ENCODE measurements at places on chromosomes 7 and 10.

DNA sequence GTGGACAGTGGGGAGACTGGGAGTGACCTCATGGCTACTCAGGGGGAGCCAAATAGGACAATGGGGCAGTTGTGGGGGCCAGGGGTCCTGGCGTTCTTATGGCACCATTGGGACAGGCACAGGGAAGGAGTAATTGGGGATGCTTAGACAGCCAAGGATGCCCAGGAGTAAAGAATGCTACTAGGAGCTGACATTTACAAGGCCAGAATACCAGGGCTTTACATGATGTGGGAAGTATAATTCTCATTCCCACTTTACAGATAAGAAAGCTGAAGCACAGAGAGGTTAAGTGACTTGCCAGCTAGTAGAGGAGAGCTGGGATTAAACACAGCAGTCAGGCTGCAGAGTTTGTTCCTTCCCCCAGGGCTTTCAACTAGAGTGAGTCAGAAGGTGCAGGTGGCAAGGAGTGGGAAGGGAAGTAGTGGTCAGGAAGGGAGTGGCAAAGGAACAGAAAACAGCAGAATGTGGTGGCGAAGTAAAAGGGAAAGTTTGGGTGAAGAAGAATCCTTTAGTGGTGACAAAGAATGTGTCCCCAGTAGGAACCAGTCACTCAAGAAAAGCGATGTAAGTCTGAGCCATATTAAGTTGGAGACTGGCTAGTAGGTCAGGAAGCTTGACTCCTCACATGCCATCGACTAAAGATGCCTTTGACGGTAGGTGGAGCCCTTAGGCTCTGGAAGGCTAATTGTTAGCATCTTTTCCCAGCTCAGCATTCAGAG lies 32.8 kb downstream of the CPVL start:
- peak; percentile 24 for DNase-seq

DNA sequence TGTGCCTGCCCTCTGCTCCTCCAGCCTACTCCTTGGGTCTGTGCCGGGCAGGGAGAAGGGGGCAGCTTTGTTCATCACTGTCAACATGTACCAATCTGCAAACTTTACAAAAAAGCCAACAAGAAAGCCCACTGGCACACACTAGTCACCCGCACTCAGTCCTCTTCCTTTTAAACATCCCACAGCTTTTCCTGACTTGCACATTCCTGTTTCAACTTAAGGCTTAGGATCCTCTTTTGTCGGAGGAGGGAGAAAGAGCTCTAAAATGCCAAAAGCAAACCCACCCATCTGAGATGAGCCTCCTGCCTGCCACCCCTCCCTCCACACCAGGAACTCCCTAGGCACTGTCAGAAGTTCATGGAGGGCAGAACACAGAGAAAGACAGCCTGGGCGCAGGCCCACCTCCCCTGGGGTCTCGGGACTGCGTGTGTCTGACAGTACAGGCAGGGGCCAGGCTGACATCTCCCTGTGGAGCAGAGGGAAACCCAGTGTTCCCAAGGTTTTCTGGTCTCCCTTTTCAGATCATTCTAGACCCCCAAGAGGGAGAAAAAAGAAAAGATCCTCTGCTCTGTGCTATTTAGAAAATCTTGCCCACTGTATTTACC lies 5.4 kb downstream of the PDIA4 start:
- DNase-seq: no peak

DNA sequence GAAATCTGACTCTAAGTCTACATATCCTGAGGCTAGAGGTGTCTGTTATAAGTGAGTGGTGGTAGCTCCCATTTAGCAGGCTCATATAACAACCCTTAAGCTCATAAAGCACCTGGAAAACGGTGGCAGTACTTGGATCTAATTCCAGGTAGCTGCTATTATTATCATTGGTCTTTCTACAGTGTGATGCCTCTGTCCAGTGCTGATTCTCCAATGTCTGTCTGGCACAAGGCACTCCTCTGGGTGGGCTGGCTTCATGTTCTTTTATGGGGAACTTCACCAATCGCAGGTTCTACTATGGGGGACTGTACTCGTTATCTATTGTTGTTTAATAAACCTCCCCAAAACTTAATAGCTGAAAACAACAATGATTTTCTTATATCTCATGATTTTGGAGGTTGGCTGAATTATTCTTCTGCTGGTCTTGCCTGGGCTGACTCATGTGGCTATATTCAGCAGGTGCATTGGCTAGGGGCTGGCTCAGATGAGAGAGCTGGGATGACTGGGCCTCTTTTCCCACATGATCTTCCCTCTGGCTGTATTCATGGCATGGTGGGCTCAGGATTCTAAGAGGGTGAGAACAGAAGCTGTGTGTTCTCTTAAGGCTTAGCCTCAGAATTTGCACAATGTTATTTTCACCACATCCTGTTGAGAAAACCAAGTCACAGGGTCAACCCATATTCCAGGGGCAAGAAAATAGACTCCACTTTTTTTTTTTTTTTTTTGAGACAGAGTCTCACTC lies 93.0 kb upstream of the PCGF5 start:
- no peak for DNase-seq

DNA sequence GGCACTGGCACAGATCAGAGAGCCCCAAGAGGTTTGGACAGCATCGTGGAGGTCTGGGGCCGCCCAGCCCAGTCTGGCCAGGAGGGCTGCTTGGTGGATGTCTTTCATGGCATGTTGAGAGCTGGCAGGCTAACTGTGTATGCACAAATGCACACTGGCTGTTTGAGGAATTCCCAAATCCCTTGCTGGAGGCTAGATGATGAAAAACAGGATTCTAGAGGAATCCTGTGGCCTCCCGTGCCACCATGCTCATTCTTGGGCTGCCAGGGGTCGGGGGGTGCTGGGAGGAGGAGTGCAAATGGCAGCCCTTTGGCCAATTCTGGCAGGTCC lies 26.5 kb downstream of the LEP start:
- DNase-seq: no peak

DNA sequence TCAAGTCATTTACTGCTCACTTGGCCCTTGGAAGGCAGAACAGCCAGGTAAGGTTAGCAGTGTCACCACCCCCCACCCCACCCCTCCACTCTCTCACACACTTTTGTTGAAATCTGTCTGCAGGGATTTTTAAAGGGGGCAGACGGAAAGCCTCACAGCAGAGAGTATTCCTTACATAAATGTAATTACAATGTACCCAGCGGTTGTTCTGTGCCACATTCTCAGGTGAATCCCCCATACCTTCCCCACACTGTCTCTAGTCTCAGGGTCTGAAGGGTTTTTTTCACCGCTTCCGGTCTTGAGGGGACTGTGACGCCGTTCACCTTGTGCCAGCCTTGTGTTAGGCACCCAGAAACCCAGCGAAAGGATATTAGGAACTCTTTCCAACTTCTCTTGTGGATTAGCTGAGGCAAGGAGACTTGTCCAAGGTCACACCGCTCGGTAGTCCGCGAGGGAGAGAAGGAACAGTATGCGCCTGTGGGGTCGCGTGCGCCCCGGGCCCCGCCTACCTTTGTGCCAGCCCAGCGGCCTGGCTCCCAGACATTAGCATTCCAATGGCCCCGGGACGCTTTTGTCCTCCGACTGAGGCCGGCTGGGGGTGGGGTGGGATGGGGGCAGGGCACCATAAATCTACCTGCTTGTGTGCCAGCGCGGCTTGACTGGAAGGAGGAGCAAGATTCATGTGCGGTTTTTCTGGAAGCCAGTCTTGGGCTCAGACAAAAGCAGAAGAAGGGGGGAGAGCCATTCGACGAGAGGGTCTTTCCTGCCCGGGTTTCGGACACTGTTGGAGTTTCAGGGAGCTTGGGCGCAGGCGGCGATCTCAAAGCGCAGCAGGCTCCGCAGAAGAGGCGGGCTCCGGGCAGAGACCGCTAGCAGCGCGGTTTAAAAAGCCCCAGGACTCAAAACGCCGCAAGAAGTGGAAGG lies 4.5 kb downstream of the NEUROG3 start:
- DNase-seq: no peak

- DNase-seq: no peak
Measured at GRCh38 chr10:15325243-15325943, 45.7 kb downstream of the FAM171A1 start.

GRCh38 chr7:20310963-20311742 lies 19.5 kb upstream of the ITGB8 start:
- DNase-seq: peak; percentile 25

- peak; percentile 24 for DNase-seq
Measured at GRCh38 chr7:74026903-74027682, 880 bp upstream of the ELN start.

DNA sequence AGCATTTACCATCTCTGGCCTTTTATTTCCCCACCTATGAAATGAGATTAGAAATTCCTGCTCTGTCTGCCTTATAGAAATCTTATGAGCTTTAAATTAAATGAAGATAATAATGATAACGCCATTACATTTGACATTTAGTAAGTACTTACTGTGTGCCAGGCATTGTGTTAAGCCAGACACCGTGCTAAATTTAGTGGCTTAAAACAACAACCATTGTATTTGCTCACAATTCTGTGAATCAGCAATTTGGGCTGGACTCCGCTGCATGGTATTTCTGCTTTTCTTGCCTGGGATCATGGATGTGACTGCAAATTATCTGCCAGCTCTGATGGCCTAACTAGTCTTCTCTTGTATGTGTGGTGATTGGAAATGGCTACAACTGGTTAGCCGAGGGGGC lies 56.4 kb upstream of the CCDC6 start:
- no peak for DNase-seq

DNA sequence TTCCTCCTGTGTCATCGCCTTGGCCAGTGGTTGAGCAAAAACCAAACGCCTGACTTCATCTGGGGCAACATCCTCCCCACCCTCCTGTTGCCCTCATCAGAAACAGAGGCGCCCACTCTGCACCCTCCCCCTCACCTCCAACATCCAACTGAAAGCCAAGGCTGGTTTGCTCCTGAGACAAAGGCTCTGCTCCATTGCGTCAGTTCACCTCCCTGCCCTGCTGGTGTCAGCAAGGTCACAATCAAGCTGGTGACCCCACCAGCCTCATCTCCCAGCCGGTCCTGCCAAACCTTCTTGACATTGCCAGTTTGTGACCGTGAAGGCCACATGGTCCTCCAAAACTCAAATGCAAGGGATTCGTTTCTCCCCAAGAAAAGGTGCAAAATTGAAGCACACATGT lies 131.7 kb upstream of the ADAM12 start:
- DNase-seq: no peak

DNA sequence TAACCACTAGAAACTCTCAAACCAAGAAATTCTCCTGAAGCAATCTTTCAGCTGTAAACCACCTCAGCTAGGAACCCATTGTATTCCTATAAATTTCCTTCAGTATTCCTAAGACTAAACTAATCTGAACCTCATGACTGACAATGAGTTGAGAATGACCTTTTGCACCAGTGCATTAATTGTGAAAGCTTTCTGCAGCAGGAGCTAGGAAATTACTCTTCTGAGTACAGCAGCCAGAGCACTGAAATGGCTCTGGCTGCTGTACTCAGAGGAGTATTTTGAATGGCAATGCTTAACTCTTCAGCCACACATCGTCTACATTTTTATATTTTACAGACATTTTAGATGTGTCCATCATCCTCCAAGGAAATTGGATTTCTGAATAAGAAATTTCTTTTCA lies 109.7 kb downstream of the PCDH15 start:
- DNase-seq: no peak

DNA sequence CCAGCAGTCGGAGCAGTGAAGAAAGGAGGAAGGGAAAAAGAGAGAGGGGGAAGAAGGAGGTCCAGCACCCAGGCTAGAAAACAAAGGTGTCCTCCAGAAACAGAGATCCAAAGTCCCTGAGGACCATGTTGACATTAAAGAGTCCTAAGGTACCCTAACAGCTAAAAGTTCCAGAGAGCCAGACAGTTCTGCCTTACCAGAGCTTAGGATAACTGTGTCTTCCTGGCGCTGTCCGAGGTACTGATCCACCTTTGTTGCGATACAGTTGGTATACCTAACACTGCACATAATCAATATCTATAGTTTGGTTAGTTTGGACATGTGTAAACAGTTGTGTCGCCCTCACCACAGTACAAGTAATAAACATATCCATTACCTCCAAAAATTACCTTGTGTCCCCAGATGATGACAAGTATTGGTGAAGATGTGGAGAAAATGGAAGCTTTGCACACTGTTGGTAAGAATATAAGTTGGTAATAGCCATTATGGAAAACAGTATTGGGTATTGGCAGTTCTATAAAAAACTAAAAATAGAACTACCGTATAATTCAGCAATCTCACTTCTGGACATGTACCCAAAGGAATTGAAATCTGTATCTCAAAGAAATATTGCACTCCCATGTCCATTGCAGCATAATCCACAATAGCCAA lies 59.8 kb downstream of the GRID1 start:
- peak; percentile 7 for DNase-seq

GRCh38 chr10:72561745-72562166 lies 64.1 kb downstream of the MICU1 start:
- no peak for DNase-seq

GRCh38 chr10:5975641-5976473 lies 1.5 kb downstream of the IL15RA start:
- DNase-seq: no peak

GRCh38 chr10:131269776-131270460 lies 41.6 kb downstream of the TCERG1L start:
- no peak for DNase-seq
